ENCODE measurements at places on chromosomes 4 and X.

DNA sequence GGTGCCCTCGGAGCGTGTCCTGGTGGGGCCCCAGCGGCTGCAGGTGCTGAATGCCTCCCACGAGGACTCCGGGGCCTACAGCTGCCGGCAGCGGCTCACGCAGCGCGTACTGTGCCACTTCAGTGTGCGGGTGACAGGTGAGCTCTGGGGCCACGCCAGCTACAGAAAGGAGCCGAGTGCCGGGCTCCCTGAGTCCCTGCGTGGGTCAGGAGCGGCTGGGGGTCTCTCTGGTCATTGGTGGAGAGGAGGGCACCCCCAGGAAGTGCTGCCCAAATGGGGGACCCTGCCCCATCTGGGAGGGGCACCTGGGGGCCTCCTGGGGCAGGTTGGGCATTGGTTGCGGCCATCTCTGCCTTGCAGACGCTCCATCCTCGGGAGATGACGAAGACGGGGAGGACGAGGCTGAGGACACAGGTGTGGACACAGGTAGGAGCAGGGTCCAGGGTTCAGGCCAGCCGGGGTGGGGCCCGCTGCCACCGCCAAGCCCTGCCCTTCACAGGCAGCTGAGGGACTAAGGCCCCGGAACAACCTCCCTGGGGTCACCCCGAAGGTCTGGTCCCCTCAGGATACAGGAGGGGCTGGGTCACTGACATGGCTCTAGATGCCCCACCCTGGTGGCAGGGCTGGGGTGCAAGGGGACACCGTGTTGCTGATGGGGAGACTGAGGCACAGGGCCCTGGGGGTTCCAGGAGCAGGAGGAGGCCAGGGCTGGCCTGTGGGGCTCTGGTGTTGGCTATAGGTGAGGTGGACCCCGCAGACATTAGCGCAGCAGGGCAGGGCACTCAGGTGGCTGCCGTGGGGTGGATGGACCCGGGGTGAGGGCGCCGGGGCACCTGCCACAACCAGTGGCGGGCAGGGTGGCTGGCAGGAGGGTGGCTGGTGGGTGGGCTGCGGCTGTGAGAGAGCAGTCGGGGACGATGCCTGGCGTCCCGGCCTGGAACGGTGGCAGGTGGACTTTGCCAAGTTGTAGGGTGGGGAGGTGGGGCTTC, 6.6 kb downstream of the FGFR3 start:
- DNase-seq: no peak

GRCh38 chr4:7867191-7867590, 72.5 kb downstream of the AFAP1 start:
- no peak for DNase-seq

DNA sequence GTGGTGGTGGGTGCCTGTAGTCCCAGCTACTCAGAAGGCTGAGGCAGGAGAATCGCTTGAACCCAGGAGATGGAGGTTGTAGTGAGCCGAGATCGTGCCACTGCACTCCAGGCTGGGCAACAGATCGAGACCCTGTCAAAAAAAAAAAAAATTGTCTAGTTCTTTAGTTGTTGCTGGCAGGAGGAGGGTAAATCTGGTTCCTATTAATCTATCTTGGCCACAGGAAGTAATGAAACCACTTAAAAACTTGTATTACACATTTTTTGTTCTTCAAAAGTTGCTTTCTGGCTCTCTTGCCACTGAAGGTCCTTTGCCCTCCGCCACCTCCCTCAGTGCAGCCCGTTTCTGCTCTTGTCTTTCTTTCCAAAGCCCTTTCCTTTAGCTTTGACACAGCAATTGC, 102.9 kb upstream of the ARSJ start:
- no peak for DNase-seq

- no peak for DNase-seq
Observed at GRCh38 chr4:153421941-153422340, 44.2 kb upstream of the TMEM131L start.

- DNase-seq: no peak
Observed at GRCh38 chr4:140081641-140082390, 72.2 kb downstream of the MAML3 start.

- no peak for DNase-seq
Observed at GRCh38 chr4:115028682-115029410, 84.6 kb downstream of the NDST4 start.

GRCh38 chrX:66410806-66411205, 228.1 kb downstream of the EDA2R start:
- DNase-seq: no peak

GRCh38 chrX:115147220-115147619, 42.0 kb upstream of the RBMXL3 start:
- peak; percentile 6 for DNase-seq

GRCh38 chr4:77586951-77587383, 18.7 kb upstream of the CXCL13 start:
- DNase-seq: peak; percentile 53

DNA sequence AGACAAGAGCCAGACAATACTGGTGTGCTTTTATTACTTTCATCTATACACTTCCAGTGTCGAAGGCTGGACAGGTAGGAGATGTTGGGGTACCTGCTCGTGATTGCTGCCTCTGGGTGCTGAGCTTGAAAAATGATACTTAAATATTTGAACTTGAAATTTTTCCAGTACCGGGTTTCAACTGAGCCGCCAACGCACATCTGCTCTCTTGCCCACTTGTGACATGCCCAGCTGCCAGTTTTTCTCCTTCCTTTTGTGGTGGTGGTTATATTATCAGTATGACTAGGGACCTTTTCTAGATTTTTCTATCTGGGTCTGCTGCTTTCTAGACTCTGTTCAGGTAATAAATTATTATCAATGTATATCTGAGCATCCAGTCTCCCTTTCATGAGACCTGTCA, 3.4 kb downstream of the OGT start:
- DNase-seq: peak; percentile 1

GRCh38 chr4:173937631-173938270, 345.7 kb downstream of the FBXO8 start:
- no peak for DNase-seq

DNA sequence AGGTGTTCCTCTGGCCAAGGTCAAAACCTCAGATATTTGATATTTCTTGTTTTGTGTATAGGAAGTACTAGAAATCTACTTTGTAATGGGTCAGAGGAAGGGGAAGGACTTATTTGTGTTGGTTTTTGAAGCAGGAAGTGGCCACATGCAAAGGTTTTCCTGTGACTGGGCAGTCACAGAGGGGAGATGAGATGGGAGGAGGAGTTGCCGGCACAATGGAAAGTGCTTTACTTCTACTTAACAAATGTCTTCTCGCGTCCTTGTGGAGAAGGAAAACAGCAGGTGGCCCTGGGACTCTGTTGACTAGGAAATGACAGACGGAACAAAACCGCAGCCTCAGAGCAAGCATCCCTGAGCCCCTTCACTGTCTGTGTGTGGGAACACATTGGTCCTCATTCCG, 46.6 kb downstream of the SHROOM2 start:
- DNase-seq: no peak

GRCh38 chr4:7744142-7744804, 195.4 kb downstream of the AFAP1 start:
- no peak for DNase-seq

Data from astrocyte of the hippocampus (primary cell).